ENCODE measurements at places on chromosomes 5 and 9.

GRCh38 chr5:147466360-147466980 is 43.4 kb downstream of the DPYSL3 start:
- no peak for DNase-seq

- no peak for DNase-seq
These were observed 21.9 kb upstream of the PDCD1LG2 start for GRCh38 chr9:5488221-5489008.

DNA sequence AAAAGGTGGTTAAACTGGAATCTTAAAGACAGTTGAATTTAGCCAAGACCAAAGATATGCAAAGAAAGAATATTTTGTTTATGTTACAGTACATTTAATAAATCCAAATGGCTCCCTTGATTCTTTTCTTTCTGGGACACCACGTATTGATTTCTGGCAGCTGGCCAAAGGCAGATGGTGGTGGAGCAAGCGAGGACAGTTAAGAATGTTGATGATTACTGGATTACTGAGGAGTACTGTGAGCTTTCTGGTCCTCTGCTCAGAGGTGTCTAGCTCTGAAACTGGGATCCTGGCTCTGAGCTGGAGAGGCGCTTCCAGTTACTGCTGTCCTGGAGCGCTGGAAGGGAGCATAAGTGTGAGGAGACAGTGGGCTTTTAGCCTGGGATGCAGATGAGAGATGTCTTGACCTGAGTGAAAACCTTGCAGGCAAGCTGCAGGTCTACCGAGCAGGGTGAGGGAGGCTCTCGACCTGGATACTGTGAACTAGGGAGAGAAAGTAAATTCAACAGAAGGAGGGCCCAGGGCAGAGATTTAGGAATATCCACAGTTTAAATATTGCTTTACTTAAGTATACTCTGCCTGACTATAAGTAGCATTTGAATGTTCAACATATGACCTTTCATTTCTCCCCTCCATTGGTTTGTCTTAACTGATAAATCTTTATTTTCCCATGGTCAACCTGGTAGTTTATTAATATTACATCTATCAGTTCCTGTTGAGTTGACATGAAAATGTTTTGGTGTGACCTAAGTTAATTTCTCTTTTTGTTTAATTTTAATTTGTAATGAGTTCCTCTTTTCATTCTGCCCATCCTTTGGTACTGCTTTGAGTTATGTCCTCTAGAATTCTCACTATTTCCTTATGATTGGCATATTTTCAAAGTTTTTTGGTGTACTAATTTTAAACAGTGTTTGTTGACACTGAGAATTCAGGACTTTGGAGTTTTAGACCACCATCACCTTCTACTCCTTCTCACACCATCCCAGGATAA is 3.7 kb downstream of the SYK start:
- DNase-seq = no peak

DNA sequence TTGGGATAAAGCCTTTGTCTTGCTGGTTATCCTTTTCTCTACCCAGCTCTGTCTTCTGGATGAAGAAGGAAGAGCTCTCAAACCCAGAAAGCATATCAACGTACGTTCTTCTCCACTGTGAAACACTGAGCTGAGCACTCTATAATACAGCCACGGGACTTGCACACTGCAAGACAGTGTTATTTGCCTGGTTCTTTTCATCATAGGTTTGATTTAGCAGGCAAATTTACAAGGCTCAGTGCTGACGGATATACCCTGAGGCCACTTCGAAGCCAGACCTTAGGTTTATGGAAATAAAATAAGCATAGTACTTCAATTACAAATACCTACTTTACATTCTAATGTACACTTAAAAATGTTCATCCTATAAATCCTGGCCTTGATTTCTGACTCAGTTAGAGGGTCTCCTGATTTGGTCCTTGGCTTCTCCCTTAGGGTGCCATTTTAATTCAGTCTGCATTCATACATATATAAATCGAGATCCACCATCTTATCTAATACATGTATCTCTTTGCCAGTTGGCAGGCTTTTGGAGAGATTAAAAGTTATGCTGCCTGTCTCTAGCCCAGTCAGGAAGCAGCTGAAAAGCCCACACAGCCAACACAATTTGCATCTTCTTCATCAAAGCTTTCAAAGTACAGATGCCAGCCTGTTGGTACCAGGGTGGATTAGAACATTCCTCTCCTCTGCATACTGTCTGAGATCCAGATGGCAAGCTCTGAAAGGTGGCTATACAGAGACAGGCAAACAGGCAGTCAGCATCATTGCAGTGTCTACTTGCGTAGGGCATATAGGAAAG is 194.4 kb downstream of the DEPDC1B start:
- DNase-seq = no peak

GRCh38 chr9:127568971-127569885 is 42.8 kb upstream of the STXBP1 start:
- peak; percentile 78 for DNase-seq

DNA sequence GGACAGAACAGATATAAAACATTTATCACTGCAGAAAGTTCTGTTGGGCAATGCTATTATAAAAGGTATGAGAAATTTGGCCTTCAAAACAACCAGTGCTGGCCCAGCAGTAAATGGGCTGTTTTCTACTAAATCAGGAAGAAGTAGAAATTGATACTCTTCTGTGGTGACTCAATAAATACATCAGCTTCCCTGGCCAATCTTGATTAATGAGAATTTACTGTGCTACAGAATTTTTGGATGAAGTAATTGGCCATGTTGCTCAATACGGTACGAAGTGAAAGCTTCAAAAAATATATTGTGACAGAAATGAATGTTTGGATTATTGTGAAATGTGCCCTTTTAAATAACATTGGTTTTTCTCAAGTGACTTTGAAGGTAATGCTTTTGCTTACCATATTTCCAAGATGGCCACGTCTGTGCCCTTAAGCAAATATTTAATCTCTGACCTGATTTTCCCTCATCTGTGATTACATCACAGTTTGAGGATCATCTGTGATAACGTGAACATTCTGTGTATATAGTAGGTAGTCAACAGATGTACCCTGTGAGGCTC is 4.2 kb downstream of the DNAJA1 start:
- no peak for DNase-seq

DNA sequence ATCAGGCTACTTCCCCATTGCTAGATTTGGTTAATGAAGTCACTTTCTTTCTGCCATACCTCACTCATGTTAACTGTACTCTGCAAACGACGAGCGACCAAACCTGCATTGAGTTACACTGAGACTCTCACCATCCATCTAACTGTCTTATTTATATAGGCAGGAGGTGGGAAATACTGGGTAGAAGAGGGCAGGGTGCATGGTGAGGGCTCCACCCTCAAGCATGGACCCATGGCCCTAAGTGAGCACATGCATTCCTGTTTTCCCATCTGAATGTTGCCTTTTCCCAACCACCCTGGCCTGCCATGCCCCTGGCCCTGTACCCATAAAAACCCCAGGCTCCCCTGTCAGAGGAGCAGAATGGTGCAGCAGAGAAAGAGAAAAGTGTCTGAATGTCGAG is 52.7 kb upstream of the IL6ST start:
- DNase-seq = no peak

DNA sequence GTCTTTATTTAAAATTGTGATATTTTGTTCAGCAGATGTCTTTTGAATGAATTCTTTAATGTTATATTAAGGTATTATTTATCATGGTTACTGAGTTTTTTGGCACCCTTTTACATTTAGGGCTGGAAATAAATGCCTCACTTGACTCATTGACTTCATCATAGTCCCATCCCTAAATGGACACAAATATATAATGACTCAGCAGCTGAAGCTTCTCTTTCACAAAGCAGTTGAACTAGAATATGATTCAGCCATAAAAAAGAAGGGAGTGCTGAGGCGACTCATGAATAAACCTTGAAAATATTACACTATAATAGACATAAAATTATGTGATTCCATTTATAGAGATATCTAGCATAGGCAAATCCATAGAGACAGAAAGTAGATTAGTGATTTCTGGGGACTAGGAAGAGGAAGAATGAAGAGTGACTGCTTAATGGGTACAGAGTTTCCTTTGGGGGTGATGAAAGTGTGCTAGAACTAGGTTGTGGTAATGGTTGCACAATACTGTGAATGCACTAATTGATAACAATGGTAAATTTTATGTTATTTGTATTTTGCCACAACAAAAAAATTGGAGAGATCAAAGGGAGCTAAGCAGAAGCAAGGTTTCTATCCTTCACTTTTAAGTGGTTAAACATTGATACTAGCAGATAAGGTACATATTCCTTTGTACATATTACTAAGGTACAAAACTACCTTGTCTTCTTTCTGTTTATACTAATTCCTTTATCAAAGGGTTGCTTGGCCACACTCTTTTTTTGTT is 449.6 kb downstream of the NTRK2 start:
- DNase-seq = no peak
